ENCODE measurements at places on chromosomes 5 and 9. TPM values are rescaled to one million over a fixed set of nuclear protein-coding genes. Genes with fewer than 3 reads are reported as not detected.

The PCDHGA11 gene
- total RNA-seq = 6.1 TPM

The IL17B gene
- total RNA-seq = 5.6 TPM

The CTNNA1 gene
- 262 TPM for total RNA-seq

The SET gene
- total RNA-seq = 298 TPM

The TSSK1B gene
- total RNA-seq = 0.10 TPM

The ZNF883 gene
- 2.7 TPM for total RNA-seq

The TMEM215 gene
- 0.39 TPM for total RNA-seq

The PSAT1 gene
- 23.4 TPM for total RNA-seq

The VDAC1 gene
- 116 TPM for total RNA-seq

The ATP10B gene
- total RNA-seq = 8.2 TPM

The FBXW2 gene
- total RNA-seq = 38.5 TPM

The SLC27A4 gene
- total RNA-seq = 17.7 TPM

The SPINK4 gene
- not detected for total RNA-seq

The PTPRD gene
- total RNA-seq = 29.9 TPM

The SLC6A3 gene
- not detected for total RNA-seq

The DND1 gene
- total RNA-seq = 0.30 TPM

The TMEM252 gene
- total RNA-seq = not detected

The ARID3C gene
- not detected for total RNA-seq

The CEMIP2 gene
- 61.2 TPM for total RNA-seq

The SRA1 gene
- total RNA-seq = 14.5 TPM

The PCDHGB3 gene
- total RNA-seq = 4.3 TPM

The COL15A1 gene
- total RNA-seq = 122 TPM

The SLC34A1 gene
- not detected for total RNA-seq

The CA9 gene
- 2.2 TPM for total RNA-seq

The UBE2QL1 gene
- 0.89 TPM for total RNA-seq

The ANKDD1B gene
- total RNA-seq = 1.6 TPM

The KIAA0825 gene
- total RNA-seq = 13.4 TPM

The OGN gene
- 281 TPM for total RNA-seq

The SGCD gene
- 54.5 TPM for total RNA-seq

The SUSD3 gene
- 3.0 TPM for total RNA-seq

Data from skin of body (tissue), 3 donors.